Activated CD8-positive, alpha-beta memory T cell treated with anti-CD3 and anti-CD28 coated beads, Interleukin-2, amount 10 ng/mL, durations not matched to agents 7 days and 5 days (primary cell): ENCODE measurements at places on chromosomes 4 and X. TPM values are rescaled to one million over a fixed set of nuclear protein-coding genes. Genes with fewer than 3 reads are reported as not detected.
A peak's percentile ranks its signal among the peaks of the same experiment; 100 is the strongest.

TRIM60 gene
- not detected for total RNA-seq

DNA sequence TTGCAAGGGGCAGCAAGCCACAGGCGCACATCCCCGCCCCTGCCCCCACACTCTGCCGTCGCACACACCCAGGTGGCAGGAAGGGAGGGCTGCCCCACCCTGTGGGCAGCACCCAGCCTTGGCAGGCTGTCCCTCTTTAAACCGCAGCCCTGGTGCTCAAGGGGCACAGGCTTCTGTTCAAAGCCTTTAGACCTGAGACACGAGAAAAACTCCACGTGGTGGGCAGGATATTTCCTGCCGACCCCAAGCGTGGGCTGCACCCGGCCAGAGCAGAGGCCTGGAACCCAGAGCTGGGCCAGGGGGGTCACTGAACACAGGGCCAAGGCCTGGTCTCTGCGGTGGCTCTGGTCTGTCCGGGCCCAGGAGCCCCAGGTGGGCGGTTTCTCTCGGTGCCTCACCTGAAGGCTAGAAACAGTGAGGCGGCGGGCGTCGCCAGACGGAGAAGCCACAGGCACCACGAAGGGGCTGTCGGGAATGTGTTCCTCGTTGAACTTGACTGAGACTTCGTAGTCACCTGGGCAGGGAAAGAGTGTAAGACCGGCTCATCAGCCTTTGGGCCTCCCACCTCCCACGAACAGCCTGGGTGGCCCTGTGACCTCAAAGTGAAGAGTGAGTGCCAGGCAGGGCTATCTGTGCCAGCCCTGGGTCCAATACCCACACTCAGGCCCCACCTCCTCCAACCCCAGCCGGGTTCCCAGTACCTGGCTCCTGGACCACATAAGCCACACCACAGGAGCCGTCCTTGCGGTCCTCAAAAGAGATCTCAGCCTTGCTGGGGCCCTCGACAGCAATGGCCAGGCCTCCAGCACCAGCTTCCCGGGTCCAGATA lies 23.0 kb downstream of the FLNA start:
- no peak for DNase-seq

DNA sequence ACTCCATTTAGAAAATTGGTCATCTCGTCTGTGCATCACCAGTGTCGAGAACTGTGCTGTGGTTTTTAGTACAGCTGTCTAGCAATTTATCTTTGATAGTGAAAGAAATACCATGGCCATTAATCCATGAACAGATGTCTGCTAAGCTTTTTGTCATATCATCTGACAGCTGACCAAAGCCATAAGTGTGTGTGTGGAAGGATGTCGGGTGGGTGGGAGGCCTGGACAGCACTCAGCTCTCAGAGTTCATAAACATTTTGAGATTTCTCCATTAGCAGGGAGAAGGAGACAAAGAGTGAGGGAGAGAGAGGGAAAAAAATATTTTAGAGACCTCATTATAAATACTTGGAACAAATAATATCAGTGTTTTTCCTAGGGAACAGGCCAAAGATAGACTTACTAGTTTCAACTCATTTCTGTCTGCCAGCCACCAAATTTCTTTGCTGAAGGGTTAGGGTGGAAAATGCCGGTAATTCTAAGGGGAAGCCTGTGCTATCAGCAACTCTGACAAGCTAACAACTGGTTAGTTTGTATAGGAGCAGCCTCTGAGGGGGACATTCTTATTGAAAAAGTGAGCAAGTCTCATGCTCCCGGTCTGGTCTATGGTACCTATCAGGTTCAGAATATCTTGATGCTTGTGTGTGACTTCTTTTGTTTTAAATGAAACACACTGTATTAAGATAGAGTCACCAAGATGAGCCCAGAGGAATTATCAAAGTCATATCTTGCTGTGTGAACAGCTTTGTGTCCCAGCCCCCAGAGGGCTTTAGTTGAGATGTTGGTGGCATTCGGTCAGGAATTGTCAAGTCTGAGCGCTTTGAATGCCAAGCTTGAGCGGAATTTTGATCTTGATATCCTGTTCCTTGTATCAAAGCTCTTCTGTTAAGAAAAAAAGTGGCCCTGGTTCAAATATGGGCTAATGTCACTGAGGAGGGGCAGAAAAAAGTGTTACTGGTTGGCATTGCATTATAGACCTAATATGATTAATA lies 41.9 kb upstream of the PDLIM3 start:
- DNase-seq: no peak

- DNase-seq: no peak
These were observed 197.2 kb downstream of the PDGFC start for GRCh38 chr4:156774422-156774821.

HPGDS gene
- total RNA-seq: 0.41 TPM

DNA sequence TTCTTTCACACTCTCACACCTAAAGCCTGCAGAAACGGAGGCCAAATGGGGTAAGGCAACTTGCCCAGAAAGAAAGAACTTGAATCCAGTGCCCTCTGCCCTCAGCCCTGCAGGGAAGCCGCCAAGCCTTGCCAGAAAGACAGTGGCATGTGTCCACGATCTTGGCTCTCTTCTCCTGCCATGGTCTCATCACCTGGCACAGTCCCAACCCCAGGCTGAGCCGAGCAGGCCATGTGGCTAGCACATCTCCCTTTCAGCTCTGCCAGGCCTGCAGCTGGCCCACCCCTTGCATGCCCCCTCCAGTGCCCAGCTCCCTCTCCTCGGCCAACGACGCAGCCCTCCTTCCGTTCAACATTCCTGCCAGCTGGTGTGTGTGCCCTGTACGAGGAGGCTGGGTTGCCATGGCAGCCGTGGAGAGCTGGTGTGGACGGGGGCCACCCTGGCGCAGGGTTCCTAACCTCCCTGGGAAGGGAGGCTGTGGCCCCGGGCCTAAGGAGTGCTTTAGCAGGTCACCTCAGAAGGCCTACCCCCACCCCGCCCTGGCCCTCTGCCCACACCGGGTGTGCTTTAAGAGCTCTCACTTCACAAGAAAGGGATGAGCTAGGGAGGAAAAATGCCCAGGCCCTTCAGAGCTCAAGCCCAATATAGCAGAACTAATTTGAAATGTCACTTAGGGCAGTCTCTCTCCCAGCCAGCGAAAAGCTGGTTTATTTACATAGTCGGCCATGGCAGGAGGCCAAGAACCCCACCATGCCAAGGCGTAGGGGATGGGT lies 73.0 kb upstream of the PJA1 start:
- no peak for DNase-seq

SPANXB1 gene
- not detected for total RNA-seq

DNA sequence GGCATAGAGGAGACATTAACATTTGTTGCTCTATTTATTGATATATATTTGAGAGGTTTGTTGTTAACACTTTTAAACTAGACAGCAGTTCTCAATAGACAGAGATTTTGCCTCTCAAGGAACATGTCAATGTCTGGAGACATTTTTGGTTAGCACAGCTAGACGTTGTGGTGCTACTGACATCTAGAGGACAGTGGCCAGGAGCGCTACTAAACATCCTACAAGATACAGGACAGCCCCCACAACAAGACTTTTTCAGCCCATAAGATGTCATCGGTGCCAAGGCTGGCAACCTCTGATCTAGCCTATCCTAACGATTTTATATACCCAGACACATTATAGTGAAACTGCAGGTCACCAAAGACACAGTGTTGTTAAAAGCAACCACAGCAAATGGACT lies 18.4 kb upstream of the CTSO start:
- no peak for DNase-seq

GPR143 gene
- total RNA-seq: not detected

HSFX4 gene
- total RNA-seq: 0.37 TPM

CHRNA9 gene
- not detected for total RNA-seq

DNA sequence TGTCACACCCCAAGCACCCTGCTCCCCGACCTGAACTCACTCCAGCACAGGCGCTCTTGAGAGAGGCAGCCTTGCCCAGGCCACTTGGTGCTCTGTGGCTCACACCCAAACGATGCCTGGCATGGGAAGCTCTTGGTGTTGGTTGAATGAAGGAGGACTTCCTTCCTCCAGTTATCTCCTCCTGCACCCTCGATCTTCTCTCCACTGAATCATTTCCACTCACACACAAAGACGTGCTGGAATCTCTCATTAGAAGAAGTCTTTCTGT lies 90.5 kb upstream of the TRIM2 start:
- DNase-seq: peak; percentile 43

KIT gene
- 0.96 TPM for total RNA-seq

- DNase-seq: no peak
These were observed 224.3 kb downstream of the DCLK2 start for GRCh38 chr4:150302553-150302952.

HELT gene
- not detected for total RNA-seq

NPY5R gene
- not detected for total RNA-seq

GRCh38 chrX:104420907-104421306 lies 145.1 kb upstream of the IL1RAPL2 start:
- DNase-seq: no peak

GRCh38 chr4:19346636-19347035 lies 905.1 kb upstream of the SLIT2 start:
- no peak for DNase-seq

DNA sequence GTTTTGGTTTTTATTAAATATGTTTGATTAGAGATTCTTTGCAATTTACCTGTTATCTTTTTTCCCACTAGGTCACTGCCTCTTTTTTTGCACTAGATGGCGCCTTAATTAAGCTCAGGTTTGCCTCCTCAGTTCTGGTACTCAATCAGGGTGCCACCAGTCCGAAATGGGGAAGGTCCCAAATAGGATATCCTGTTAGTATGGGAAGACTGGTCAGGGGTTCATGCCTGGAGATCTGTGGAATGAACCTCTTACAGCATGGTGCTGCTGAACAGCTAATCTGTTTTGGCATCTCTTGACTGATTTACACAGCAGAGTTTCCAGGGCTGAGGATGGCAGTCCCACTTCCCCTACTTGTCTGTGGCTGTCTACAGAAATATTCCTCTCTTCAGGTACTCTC lies 24.2 kb upstream of the VSIG1 start:
- DNase-seq: no peak

CXXC4 gene
- total RNA-seq: not detected

DNA sequence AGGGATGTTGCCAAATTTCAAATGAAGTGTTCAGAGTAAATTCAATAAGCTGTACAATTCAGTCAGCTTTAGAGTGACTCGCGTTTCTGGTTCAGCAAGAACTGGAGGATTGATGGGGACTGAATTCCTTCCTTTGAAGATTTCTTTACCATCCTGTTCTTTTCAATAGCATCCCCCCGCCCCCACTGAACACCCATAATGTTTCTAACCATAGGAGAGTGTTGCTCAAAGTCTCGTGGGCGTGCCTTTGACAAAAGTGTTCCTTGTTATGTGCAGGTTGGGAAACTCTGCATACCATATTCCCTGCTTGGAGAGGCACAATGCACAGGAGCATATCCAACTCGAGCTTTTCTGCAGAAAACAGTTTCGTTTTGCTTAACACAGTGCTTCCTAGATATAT lies 323.5 kb upstream of the CASK start:
- DNase-seq: no peak

- DNase-seq: peak; percentile 68
These were observed 17.7 kb upstream of the P2RY8 start for GRCh38 chrX:1554469-1555210.

DNA sequence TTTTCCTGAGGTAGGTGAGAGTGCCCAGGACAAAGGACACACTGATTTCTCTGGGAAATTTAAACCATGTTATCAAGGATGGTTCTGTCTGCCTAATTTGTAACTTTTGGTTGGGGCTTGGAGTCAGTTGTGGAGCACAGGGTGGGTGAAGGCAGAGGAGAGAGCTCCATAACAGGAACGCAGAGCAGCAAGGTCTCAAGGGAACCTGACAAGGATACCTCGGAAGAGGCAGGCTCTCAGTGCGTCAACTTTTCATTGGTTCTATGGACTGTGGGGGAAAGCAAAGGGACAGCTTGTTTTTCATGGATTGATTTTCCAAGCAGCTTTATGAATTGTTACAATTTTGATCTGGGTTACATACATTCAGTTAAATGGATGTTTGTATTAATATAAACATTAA lies 110.4 kb downstream of the SLIT2 start:
- no peak for DNase-seq

- no peak for DNase-seq
These were observed 92.2 kb downstream of the GEMIN8 start for GRCh38 chrX:13937370-13938050.

DNA sequence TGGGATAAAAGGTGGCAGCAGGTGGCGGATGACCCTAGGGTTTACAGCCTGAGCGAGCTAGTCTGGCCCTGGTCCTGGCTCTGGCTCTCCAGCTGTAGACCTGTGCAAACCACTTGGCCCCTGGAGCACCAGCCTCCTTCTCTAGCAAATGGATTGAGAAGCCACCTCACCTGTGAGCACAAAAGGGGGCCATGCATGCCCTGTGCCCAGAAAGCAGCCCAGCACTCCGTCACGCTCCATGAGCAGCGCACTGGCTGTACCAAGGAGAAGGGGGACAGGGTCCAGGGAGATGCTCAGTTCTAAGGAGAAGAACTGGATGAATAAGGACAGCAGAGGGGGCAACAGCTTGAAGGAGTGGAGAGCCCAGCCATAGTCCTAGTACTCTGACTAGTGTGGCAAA lies 46.9 kb upstream of the C4orf50 start:
- no peak for DNase-seq

DNA sequence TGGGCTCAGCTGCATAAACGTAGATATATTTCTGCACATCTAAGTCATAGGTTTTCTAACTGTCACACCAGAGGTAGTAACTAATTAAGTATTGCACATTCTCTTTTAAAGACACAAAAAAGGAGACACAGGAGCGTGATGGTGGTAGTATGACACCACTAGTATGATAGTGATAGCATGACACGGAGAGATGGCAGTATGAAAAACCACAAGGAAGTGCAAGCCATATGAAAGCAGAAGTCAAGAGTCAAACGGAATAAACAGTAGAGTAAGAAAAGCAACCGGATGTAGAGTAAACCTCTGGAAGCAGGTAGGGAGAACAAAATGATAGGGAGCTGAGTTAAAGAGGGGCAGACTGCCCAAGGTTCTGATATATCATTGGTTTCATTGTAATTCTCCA lies 382.2 kb upstream of the INTU start:
- DNase-seq: no peak

TRMT44 gene
- total RNA-seq: 20.5 TPM

GRCh38 chrX:106585478-106585877 lies 26.3 kb upstream of the RADX start:
- no peak for DNase-seq

- DNase-seq: no peak
These were observed 90.0 kb downstream of the IGSF1 start for GRCh38 chrX:131199091-131199490.

SLC2A9 gene
- 3.8 TPM for total RNA-seq

GRCh38 chrX:119602701-119603255 lies 3.4 kb downstream of the NKRF start:
- DNase-seq: no peak

- DNase-seq: no peak
These were observed 45.4 kb downstream of the TTC29 start for GRCh38 chr4:146900295-146900694.

ARHGAP6 gene
- total RNA-seq: not detected
